ENCODE measurements at places on chromosomes 12 and 14.

GRCh38 chr14:54792288-54792687, 110.3 kb downstream of the GCH1 start:
- no peak for DNase-seq

DNA sequence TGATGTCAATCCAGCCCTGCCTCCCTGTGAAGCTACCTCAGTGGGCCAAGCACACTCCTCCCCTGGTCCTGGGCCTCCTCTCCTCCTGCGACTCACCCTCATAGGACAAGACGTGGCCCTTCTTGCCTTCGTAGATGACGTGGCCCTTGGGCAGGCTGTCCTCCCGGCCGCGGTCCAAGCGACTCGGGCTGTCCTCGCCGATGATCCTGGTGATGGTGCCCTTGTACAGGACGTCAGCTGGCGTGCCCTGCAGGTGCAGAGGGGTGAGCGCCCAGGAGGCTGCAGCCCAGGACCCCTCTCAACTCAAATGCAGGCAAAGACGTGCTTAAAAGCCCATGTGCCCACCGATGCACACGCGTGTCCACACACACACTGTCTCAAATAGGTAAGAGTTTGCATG, 55.6 kb downstream of the RFLNA start:
- DNase-seq: no peak

DNA sequence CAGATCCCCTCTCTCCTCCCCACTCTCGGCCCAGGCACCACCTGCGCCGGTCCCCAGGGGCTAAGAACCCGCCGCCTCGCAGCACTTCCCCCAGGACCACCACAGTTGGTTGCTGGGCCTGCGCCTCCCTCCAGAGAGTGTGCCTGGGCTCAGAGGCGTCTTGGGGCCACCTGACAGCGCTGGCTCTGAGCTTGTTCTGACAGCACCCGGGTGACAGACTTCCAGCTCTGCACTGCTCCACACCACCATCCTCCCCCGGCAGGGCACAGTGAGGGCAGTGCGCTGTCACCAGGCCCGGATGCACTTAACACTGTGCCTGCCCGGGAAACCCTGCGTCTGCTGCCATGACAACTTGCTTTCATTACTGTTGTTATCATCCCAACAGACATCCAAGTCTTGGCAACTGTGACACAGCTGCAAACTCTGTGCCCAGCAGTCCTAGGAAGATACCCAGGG, 6.6 kb downstream of the BRF1 start:
- DNase-seq: no peak

GRCh38 chr14:81137316-81137715, 83.4 kb downstream of the GTF2A1 start:
- DNase-seq: no peak

- DNase-seq: no peak
Observed at GRCh38 chr12:38711054-38711453, 194.3 kb downstream of the CPNE8 start.

DNA sequence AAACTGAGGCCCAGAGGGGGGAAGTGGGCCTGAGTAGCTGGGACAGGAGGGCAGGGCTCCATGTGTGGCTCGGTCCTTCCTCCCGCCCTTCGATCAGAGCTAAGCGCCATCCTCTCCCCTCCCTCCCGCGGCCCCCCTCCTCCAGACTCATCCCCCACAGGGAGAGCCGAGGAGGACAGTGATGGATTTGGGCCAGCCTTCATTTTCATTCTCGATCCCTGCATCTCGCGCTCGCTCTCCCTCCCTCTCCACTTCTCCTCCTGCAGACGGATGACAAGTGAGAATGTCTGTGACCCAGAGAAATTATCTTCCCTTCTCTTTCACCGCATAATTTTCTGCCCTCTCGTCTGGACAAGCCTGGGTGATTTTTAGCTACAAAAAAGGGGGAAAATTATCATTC, 183.3 kb downstream of the RBM19 start:
- no peak for DNase-seq

DNA sequence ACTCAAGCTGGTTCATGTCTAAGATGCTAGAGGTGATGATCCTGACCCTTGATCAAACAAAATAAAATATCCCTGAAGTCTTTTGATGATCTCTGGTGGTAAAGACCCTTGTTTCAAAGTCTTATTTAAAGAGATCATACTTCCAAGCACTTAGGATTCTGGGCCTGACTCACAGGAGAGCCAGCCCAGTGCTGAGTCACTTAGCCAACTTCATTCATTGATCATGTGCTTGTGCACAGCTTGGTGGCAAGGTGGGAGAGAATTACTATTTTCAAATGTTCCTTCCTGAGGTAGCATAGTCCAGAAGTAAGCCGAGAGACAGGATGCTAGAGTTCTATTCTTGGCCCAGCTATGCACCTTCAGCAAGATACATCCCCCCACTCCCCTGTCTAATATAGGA, 40.6 kb downstream of the SCN8A start:
- no peak for DNase-seq

DNA sequence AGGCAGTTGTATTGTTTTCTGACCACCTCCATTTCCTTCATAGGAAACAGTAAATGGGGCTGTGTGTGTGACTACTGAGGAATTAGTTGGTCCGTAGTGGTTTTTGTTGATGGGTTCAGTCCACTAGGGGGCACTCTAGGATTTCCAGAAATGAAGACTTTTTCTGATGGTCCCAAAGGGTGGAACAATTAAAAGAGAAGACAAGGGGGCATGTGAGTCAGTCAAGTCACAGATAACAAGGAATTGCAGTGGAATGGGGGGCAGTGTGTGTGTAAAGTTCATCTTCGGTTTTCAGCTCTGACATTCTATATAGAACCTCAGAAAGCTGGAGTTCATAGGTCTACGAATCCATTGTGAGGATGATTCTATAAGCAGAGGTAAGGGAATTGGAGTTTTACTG, 186.6 kb upstream of the OR4E1 start:
- no peak for DNase-seq

DNA sequence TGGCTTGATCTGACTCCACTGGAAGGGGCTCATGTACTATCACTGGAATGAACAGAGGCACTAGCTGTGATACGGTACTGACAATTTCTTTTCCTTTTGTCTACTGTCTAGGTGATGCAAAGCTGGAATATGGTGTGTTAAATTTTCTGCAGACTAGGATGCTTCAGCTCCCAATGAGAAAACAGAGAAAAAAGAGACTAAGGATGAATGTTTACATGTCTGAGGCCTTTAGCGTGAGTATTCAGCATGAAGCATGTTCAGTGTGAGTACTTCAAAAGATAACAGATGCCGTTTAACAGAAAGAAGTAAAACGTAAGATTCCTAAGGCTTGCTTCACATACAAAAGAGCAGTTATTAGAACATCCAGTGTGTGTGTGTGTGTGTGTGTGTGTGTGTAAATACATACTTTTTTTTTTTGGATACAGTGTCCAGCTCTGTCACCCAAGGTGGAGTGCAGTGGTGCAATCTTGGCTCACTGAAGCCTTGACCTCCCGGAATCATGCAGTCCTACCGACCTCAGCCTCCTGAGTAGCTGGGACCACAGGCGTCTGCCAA, 92.3 kb upstream of the FERMT2 start:
- DNase-seq: no peak

DNA sequence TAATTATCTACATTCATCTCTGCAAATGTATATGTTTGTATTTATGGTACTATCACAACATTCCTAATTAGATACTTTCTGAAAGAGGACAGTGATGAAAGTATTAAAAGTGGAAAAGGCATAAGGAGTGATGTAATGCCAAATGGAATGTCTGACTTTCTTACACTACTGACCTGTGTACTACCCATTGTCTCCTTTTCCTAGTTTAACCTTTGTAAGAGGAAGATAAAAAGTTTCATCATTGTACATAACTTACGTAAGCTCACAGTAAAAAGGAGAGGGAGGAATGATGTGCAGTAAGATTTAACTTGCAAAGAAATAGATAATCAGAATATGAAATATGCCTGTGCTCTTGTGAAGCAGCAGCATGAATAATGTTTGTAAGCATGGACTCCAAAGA, 55.9 kb downstream of the SOX5 start:
- DNase-seq: no peak

- DNase-seq: no peak
Observed at GRCh38 chr12:41439801-41440200, 251.7 kb downstream of the PDZRN4 start.

DNA sequence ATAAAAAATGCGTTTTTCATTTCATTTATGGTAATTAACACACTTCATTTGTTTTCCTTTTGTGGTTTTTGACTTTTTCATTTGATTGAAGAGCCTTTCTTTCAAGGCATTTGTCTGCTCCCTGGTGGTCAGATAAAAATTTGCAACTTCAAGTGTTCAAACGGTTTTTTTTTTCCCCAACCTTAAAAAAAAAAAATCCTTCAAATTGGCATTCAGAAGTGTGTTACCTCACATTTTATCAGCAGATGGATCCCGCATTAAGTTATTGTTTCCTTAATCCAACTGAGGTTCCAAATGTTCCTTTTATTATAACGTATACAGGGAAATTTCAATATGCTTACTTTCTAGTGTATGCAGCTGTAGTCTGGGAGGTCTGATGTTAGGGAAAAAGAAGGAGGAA, 47.2 kb downstream of the MYF5 start:
- DNase-seq: no peak

GRCh38 chr14:94992046-94992445, 165.3 kb downstream of the DICER1 start:
- no peak for DNase-seq

GRCh38 chr12:126676434-126676833, 1590.5 kb upstream of the TMEM132C start:
- no peak for DNase-seq

DNA sequence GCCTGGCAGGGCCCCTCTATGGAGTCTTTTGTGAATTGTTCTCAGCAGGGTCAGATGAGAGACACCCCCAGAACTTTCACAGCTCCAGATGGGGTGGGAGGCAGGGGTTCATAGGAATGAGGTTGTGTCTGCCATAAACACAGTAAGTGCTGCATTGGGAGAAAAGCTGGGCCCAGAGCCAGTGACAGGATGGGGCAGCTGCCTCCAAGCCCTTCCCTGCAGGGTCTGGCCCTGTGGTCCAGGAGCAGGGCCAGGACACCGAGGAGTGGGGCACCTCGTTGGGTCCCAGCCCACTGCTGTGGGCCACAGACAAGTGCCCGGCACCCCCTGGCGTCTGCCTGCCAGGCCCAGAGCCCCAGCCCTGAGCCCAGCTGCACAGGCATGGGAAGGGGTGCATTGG, 13.3 kb downstream of the INF2 start:
- DNase-seq: no peak

DNA sequence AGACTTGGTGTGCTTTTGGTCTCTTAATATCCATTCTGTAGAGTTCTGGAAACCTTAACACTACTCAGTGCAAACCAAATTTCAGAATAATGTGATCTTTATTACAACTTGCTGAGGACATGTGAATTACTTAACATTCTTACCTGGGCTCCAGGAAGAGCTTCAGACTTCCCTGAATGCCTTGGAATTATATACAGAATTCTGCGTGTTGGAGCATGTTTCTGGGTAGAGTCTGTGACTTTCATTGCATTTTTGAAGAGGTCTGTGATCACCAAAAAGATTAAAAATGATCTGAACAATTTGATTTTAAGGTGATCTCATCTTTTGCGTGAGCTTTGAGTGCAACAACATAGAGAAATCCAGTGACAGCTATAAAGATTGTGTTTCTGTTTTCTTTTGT, 35.4 kb downstream of the ZDHHC17 start:
- no peak for DNase-seq

DNA sequence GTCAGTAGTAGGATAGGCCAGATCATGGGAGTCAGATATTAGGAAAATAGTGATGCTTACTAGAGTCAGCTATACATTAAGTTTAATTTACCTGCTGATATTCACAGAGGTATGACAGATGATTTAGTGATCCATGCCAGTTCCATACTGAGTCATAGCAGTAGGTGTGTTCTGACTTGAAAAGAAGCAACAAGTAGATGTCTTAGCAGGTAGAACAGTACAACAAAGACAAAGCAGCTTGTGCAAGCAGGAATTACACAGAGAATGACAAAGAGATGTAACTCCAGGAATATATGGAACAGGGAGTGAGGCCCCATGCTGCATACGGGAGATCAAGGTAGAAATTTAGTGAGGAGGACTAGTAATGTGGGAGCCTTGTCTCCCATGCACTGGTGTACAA, 556.9 kb downstream of the SLC16A7 start:
- no peak for DNase-seq

- DNase-seq: no peak
Observed at GRCh38 chr12:6538420-6539313, 4.3 kb downstream of the GAPDH start.

DNA sequence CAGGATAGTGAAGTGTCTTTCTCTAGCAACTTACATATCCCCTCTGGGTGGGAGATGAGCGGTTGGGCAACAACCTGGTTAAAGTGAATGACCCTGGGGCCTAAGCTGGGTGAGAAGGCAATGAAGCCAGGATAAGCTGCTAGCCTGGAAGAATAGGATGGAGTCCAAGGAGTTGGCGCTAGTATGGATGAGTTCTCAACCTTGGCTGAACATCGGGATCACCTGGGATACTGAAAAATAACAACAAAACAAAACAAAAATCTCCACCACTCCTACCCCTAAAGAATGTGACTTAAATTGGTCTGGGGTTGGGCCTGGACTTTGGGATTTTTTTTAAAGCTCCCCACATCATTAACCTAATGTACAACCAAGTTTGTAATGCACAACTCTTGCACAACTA, 4.8 kb upstream of the RPS6KA5 start:
- DNase-seq: no peak

DNA sequence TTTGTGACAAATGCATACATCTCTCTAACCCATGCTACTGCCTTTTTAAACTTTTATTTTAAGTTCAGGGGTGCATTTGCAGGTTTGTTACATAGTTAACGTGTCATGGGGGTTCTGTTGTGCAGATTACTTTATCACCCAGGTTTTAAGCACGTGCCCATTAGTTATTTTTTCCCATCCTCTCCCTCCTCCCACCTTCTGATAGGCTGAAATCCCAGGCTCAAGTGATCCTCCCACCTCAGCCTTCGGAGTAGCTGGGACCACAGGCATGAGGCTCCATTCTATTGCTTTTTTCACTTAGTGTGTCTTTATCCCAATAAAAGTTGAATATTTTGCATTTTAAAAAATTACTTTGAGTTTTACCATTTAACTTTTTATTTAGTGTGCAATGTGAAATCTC, 68.9 kb downstream of the BAZ1A start:
- DNase-seq: no peak

DNA sequence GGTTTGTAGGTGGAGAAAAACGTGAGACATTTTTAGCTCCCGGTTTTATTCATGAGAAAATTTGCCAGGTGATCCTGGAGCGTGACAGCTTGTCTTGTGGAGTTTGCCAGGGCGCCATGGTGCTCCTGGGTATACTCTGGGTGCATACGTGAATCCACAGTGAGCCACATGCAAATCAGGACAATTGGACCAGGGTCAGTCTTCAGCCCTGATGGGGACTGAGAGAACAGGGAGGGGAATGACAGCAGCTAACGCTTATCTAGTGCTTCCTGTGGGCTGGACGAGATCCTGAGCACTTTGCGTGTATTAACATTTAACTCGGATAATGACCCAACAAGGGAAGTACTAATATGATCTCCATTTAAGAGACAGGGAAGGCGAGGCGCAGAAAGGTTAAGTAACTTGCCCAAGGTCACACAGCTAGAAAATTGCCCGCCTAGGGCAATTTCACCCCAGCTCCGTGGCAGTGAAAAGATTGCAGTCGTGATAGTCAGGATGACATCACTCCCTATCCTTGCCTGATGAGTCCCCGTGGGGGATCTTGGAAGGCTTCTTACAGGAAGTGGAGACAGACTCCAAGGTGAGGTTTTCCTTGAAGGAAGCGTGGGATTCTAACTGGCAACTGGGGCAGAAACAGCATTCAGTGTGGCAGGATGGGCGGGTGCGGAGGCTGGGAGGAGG, 118.4 kb upstream of the NCOR2 start:
- DNase-seq: no peak

Data from SIG-M5 (cell line).